ENCODE measurements at places on chromosomes 12 and 14. TPM values are rescaled to one million over a fixed set of nuclear protein-coding genes. Genes with fewer than 3 reads are reported as not detected.

- DNase-seq = no peak
Observed at GRCh38 chr14:98404811-98405210, 867.2 kb downstream of the BCL11B start.

DNA sequence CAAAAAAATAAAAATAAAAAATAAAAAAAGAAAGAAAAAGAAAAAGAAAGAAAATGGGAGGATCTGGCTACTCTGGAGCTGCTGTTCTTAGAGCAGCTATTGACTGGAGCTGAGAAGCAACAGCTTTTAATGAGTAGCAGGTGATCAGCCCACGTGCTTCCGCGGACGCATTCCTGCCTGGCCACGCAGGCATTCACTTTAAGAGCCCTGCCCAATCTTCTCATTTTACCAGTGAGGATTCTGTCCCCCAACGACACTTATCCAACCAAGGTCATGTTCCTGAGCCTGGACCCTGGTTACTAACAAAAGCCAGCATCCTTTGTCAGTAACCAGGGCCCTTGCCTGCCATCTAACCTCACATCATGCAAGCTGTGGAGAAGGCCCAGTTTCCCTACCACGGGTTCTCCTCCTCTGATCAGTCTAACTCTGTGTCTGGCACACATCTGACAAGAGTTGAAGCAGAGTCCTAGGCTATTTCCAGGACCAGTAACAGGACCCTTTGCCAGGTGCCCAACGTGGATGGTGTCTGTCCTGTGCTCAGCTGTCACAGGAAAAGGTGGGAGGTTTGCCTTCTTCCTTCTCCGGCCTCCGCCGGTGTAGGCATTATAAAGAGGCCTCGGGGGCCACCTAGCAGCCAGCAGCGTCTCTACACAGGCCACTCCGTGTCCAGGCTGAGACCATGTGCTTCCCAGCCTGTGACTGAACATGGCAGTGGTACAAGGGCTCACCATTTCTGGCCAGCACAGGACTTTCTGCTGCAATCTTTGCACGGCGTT, 60.9 kb upstream of the GPATCH2L start:
- DNase-seq = no peak

GRCh38 chr12:111218499-111218898, 150.4 kb downstream of the PHETA1 start:
- no peak for DNase-seq

DNA sequence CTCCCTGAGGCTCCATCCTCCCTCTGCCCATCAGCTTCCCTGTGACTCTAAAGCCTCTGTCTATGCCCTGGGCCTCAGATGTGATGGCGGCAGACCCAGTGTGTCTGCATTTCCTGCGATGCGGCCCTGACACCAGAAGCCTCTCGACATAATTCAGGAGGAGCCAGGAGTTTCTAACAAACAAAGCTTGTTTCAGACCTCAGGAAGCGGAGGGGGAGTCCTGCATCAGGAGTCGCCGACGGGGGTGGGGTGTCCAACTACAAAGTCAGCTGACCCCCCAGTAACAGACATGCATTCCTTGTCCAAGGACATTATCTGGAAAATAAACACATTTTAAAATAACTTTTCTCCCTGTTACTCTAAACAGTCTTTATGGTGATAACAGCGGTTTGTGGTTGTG, 167.5 kb downstream of the DPF3 start:
- DNase-seq = no peak

- DNase-seq = no peak
Observed at GRCh38 chr14:42421377-42422078, 814.9 kb downstream of the LRFN5 start.

DNA sequence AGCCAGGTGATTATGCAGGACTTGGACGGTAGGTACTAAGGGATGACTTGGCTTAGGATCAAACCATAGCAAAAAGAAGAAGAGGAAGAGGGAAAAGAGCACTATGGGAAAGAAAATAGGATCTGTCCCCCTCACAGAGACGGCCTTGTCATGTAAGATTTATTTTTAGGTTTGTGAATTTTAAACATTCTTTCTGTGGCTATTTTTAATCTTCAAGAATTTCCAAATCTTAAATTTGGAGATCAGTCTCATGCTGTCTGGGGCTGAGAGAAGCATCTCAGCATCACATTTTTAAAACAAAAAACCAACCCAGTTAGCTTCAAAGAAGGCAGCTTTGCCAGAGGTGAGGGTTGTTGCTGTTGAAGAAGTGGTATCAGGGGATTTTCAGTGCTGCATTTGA, 52.6 kb upstream of the STRN3 start:
- no peak for DNase-seq

- DNase-seq = peak; percentile 29
Observed at GRCh38 chr14:92585981-92586937, 72.7 kb downstream of the RIN3 start.

DNA sequence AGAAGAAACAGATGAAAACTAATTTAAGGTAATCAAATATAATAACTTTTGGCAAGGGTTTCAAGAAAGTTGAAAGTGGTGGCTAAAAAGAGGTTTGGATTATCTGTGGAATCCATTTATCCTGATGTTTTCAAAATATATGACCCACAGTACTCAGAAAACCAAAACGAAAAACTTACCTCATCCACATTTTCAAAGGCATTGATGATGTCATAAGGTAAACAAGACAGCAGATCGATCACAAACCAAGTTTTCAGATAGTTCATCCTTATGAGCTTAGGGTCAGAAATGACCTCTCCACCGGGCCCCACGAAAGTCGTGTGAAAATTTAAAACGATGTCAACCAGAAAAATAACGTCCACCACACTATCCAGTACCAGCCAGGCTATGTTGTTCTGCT, 64.6 kb downstream of the KCNH5 start:
- no peak for DNase-seq

GRCh38 chr12:68175557-68176061, 16.1 kb upstream of the IFNG start:
- DNase-seq = no peak

DNA sequence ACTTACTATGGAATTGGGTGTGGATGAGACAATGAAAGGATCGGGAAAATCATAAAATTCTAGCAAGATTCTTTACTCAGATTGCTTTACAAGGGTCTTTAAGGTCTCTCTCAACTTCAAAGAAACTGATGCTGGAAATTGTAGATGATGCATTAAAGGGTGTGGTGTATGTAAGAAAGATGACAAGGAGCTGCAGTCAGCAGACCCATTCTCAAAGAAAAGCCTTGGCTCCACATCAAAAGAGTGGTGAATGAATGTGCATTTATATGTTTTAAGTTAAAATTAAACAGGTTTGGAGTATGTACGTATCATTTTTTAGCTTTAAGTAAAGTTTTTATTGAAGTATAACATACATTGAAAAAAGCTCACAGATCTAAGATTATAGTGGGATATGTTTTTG, 194.5 kb downstream of the C12orf75 start:
- no peak for DNase-seq

Gene LGR5
- total RNA-seq = not detected

Gene ASCL1
- not detected for total RNA-seq

Gene MUCL1
- not detected for total RNA-seq

Gene GDF3
- not detected for total RNA-seq

Gene CLEC2D
- 3.5 TPM for total RNA-seq

Gene KRT72
- total RNA-seq = not detected

Gene SLC5A8
- total RNA-seq = not detected

Gene TAS2R42
- not detected for total RNA-seq

Gene KRT2
- total RNA-seq = not detected

Measured in MG63 (cell line).